ENCODE measurements at places on chromosomes 11 and 22.

- DNase-seq, result no peak
These were observed 56.7 kb downstream of the TIMP3 start for GRCh38 chr22:32858121-32858703.

DNA sequence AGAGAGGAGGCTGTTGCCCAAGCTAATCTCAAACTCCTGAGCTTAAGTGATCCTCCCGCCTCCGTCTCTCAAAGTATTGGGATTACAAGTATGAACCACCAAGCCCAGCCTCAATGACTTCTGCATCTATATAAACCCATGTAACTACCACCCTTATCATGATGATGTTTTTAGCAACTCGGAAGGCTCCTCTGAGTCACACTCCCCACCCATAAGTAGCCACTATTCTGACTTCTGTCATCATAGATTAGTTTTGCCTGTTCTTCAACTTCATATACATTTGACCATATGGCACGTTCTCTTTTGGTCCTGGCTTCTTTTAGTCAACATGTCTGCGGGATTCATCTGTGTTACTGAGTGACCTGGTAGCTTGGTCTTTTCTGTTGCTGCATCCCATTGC is 6.4 kb upstream of the FOSL1 start:
- no peak for DNase-seq

DNA sequence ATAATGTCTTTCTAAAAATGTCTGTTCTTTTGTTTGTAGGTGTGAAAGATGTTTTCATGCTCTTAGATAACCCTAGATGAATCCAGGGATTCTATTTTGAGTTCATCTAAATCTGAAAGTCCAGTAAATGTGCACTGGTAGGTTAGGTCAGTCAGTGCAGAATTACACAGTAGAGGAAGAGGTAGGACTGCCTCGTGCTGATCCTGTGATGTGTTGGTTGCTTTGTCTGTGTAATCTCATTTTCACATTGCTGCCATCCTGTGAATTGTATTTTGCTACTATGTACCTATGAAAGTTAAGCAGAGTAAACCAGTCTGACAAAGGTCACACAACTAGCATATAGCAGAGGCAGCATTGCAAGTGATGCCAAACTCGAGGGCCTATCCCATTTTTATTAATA is 36.5 kb downstream of the ATXN10 start:
- DNase-seq, result no peak

- DNase-seq, result no peak
These were observed 26.0 kb downstream of the ZNRF3 start for GRCh38 chr22:28909375-28909774.

DNA sequence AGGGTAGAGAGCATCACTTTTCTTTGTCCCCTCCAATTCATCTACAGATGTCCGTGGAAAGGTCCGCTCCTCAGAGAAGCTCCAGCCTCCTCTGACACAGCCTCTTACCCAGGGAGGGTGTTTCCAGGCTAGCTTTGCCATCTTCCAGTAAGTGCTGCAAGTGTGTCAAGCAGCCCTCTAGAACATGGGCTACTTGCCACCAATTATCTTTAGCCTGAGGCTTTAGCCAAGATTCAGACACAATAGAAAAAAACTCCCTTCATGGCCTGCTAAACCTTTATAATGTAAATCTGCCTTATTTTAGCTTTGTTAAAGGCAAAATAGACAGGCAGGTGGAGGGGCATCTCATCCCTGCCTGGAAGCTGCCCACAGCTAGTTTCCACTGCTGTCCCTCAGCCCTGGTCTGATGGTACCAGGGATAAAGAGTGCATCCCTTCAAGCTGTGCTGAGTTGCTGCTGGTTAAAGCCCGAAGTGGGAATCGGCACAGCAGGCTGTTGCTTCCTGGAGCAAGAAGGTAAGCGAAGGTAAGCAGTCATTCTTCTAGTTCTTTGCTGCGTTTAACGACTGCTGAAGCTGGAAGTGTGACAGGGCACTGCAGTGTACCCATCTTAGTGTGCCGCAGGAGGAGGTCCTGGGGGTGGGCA is 190.1 kb upstream of the E2F8 start:
- no peak for DNase-seq

DNA sequence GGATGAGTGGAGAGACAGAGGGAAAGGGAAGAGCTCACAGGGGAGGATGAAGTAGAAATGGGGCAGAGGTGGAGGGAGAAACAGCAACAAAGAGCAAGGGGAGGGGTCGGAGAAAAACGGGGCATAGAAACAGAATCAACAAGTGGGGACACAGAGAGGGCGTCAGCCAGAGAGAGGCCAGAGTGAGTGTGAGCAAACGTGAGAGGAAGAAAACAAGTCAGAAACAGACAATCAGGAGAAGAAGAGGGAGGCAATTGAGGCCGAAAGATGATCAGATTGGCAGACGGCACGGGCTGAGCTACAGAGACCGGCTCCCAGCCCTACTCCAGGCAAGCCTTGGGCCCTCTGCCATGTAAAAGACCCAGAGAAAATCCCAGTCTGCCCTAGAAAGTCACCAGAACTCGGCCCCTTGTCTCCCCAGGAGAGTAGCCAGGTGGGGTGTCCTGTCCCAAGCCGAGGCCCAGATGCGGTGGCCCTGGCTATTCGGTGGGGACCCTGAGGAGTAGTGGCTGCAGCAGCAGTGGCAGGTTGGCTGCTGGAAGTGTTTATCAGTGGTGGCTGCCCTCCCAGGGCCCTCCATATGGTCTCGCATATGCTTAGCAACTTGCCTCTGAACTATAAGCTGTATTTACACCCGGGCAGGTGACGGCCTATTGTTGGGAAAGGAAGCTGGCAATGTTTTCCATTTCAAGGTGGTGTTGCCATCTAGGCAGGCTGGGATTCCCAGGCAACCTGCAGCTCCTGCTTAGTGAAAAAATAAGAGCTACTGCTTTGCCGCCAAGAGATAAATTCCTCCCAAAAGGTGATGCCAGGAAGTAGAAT is 14.8 kb upstream of the TSPAN18 start:
- DNase-seq, result no peak

DNA sequence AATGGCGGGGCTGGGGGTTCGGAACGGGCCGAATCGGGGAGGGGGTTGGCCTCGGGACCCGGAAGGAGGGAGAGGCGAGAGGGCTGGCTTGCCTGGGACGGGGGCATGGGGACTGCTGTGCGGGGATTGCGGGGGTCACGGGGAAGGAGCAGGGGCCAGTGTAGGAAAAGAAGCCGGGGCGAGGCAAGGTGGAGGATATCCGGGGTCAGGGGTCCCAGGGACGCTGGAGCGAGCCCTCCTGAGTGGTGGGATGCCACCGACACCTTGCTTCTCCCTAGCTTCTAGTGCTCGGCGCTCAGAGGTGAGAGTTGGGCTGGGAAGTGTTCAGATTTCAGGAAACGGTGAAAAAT is 426 bp upstream of the GDPD5 start:
- no peak for DNase-seq

DNA sequence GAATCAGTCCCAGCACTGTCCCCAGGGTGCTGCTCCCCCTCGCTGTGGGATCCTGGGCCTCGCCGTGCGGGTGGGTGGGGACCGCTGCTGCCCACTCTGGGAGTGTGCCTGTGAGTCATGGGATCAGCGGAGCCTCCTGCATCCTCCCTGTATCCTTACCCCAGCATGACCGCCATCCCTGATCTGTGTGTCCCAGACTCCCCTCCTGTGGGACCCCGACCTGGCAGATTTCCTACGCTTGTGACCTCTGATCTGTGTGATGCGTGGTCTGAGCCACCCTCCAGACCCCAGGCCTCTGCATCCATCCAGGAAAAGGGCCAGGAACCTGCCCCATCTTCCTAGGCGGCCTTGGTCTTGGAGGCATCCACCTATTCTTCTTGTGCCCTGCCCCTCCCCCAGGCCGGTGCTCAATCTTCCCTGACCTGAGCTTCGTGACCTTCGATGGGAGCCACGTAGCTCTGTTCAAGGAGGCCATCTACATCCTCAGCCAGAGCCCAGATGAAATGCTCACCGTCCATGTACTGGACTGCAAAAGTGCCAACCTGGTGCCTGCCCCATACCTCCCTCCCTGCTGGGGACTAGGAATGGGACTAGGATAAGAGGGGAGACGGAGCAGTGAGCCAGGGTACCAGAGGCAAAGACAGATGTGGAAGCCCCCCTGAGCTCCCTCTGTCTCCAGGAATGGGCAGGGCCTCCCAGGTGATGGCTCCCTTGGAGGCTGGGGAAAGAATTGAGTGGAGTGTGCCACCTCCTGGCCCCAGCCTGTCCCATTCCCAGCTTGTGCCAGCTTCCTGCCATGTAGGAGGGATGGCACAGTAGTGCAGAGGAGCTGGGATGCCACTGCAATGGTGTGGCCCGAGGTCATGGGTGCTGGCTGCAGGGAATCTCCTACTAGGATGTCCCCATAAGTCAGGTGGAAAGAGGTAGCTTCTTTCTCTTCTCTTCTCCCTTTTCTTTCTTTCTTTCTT is 65.4 kb downstream of the OTOG start:
- DNase-seq, result no peak

GRCh38 chr11:116427903-116428637 is 344.7 kb downstream of the BUD13 start:
- DNase-seq, result no peak

- DNase-seq, result no peak
These were observed 1154.3 kb downstream of the FAM181B start for GRCh38 chr11:81579339-81579738.

DNA sequence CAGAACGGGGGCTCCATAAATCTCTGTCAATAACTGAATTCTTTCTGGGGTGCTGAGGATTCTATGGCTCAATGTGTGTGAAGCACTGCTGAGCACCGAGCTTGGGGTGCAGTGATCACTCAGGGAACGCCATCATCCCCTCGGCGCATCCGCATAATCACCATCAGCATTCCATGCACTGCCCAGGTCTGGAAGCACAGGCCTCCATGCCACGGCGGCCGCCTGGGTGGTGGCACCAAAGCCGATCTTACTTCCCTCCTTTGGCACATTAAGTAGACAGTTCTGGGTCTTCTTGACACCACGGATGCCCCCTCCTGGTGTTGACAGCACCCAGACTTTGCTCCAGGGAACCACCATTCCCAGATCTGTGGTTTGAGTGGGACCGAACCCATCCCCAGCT is 15.6 kb downstream of the LTO1 start:
- no peak for DNase-seq

Data from inflammatory macrophage (primary cell).